ENCODE measurements at places on chromosomes 12 and 14.

DNA sequence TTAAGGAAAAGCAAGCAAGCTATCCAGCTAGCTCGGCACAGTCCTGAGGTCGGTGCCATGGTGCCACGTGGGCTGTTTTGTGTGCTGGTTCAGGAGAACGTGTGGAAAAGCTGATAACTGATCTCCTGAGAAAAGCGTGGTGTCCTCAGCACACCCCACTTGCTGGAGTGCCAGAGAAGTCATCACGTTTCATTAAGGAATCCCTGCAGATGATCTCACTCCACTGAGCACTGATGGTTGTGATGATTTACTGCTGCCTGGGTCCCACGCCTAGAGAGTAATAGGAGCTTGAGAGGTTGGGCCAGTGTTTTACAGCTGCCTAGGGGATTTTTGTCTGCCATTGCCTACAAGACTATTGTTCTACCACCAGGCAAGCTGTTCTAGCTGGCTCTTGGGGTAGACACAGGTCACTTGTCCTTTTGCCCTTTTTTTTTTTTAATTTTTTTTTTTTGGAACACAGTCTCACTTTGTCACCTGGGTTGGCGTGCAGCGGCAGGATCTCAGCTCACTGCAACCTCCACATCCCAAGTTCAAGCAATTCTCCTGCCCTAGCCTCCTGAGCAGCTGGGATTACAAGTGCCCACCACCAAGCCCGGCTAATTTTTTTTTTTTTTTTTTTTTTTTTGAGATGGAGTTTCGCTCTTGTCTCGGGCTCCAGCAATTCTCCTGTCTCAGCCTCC is 42.3 kb upstream of the EVL start:
- DNase-seq = no peak

DNA sequence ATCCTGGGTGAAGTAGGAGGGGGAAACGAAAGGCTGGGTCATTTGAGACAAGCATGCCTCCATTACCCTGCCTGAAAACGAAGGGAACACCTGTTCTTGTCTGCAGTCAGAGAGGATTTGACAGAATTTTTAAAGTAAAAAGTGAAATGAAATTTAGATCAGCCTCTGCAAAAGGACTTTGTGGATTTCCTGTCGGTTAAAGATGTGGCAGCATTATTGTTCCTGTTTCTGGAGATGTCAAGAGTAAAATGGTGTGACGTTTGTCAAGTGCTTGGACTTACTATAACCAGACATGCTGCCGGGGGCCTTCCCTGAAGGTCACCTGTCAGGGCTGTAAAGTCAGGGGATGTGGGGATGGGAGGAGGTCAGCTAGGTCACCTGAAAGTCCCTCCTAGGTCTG is 32.0 kb downstream of the NRXN3 start:
- no peak for DNase-seq

DNA sequence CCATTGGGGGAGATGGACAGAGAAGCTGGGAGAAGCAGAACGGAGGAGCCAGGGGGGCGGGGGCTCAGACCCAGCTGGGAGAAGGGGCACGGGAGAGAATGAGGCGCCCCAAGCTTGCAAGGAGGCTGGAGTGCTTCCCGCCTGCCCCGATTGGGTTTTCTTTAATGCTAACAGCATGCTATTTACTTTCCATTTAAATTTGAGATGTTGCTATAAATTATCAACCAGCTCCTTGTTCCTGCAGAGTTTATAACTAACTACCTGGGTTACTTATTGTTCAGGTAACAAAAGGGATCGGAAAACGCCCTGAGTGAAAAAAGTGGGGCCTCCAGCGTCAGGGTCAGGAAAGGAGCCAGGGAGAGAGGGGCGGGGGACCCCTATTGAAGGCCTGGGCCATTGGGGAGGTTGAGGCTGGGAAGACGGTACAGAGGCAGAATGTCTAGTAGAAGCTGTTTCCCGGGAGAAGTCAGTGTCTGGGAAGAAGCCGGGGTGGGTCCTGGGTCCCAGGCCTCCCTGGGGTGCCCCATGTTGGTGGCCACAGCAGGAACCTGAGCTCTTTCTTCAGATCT is 2.5 kb downstream of the HNF1A start:
- no peak for DNase-seq

DNA sequence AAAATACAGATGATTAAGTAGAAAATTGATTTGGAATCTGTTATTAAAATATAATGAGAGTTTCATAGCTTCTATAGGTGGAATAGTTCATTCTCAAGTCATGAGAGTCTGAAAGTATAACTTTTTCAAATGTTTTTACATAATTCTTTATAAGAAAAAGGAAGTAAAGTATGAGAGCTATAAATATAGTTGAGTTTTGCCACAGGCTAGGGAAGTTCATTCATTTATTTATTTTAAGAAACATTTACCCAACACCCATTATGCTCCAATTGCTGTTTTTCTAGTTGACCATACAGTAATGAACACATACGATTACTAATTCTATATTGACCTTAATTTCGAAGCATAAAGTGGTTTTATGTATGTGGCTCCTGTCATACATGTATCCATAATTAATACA is 24.8 kb downstream of the LRRIQ1 start:
- no peak for DNase-seq

- DNase-seq = no peak
These were observed 1319.1 kb downstream of the TMEM121 start for GRCh38 chr14:106845286-106846087.

DNA sequence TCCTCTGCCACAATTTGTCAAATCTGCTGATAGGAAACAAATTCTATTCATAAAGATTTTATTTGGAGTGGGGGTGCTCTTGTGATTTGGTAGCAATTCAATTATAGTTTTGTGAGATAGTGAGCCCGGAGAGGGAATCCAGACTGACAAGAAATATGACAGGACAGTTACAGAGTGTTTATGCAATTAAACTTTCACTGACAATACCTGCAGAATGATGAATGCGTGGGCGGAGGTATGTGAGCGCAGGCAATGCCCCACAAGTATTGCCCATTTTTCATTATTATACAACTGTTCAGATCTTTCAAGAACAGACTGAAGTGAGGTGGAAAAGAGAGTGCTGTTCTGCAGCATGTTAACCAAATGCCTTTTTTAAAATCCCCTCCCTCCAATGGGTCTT is 259.0 kb downstream of the EGLN3 start:
- no peak for DNase-seq

DNA sequence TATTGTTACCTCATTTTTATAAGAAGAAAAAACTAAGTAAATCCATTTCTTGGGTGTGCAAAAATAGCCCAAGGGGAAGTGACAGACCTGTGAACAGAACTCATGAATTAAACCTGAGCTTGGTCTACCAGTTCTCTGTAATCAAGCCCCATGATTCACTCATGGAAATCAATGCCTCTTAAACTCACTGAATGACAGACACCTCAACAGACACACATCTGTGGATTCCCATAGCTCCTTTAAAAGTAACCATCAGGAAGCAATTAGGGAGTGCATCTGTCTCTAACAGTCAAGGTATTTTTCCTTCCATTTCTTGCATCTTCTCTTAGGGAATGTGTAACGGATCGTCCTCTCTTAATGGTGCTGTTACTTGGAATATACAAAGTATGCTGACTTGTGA is 215.0 kb upstream of the EEA1 start:
- DNase-seq = no peak

DNA sequence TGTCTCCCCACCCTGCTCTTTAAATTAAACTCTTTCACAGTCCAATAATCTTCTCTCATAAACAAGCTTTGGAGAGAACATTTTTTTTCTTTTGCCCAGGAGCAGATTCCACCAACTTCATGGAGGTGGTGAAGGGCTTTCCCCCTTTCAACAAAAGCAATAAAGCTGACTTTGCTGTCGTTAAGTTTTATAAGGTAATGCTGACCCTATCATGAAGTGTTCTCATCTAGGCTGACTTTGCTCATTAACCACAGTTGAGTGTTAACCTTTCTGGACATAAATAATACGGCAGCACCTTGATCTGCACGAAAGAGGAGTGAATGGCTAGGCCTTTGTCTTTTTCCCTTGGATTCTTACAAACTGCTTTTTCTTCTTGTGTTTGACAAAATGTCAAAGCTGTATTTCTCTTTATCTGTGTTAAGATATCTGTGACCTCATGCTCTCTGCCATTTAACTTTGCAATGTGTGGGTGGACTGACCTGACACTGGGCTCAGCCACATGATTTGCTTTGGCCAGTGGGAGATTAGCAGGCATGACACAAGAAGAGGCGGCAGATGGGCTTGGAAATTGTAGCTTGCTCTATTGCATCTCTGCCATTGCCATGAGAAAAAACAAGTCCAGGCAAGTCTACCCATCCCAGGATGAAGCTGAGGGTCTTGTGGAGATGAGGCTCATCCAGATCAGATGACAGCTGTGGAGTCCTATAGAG is 470.9 kb upstream of the CCDC196 start:
- no peak for DNase-seq

- DNase-seq = no peak
These were observed 27.0 kb upstream of the PTHLH start for GRCh38 chr12:27999521-27999920.
